ENCODE measurements at places on chromosomes 13 and 19.

DNA sequence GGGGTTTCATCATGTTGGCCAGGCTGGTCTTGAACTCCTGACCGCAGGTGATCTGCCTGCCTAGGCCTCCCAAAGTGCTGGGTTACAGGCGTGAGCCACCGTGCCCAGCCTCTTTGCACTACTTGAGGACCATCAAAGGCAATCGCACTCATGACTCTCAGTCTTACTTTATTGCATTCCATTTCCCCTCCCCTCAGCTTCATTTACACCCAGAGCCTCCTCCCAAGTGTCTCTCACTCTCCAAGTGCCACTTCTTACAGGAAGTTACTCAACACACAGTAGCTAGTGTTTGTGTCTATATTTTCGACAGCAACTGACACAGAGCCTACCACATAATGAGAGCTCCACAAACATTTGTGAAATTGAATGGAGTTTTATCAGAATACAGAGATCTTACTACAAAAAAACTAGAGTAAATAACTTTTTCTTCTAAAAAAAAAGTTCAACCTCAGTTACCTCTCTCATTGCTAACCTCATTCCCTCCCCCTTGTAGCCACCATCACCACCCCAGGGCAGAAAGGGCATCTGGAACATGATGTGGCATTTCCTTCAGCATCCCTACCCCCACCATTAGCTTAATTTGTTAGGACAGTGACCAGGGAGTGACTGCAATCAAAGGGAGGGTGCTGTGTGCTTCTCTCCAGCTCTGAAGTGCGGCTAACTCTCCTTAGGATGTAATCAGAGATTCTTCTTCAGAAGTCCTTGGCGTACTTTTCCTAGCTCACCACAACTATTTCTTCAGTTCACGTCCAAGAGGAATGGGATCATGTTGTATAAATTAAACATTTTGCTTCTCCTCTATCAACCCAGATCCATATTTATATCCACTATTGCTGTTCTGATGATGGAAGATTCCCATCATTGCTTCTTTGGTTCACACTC lies 17.0 kb upstream of the RUBCNL start:
- DNase-seq = no peak

- DNase-seq = peak; percentile 95
Measured at GRCh38 chr19:1605236-1606137, at the start of gene UQCR11. UQCR11 (minus strand) TSS chr19:1605462; CDS start chr19:1605409, 53 bp downstream.

GRCh38 chr19:1136621-1137317 lies 33.0 kb downstream of the GPX4 start:
- no peak for DNase-seq

GRCh38 chr13:40626977-40627376 lies 39.5 kb downstream of the FOXO1 start:
- no peak for DNase-seq

DNA sequence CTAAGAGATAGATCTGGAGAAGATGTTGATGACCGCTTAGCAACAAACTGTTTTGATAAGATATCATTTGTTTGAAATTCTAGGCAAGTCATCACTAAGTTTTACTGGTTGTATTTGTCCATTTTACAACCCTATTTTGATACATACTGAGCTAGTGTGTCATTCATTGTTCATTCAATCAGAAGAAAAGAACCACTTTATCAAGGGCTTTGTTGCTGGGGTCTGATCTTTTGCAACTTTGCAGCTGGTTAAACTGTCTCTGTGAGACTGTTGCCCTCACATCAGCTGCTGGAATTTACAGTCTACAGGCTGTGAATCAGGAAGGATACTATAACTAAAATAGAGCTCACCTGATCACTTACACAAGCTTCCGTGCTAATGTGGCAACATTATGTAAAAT lies 290.5 kb downstream of the RFC3 start:
- no peak for DNase-seq

DNA sequence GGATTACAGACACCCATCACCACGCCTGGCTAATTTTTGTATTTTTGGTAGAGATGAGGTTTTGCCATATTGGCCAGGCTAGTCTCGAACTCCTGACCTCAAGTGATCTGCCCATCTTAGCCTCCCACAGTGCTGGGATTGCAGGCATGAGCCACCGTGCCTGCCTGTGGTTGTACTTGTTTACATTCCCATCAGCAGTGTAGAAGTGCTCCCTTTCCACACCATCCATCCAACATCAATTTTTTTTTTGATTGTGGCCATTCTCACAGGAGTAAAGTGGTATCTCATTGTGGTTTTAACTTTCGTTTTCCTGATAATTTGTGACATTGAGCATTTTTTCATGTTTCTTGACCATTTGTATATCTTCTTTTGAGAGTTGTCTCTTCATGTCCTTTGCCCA lies 1019.4 kb upstream of the SLC10A2 start:
- no peak for DNase-seq

DNA sequence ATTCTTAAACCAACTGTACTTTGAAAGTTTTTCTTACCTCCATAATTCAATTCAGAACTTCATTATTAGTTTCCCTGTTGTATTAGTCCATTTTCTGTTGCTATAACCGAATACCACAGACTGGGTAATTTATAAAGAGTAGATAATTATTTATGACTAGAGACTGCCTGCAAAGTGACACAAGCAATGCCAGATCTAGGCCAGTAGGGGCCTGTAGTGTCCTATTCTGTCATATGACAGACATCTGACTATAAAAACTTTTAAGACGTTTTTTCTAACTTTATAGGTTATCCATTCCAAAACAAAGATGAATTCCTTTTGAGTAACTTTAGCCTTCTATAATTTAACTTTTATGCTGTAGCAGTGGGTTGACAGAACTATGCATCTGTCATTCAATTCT lies 2783.8 kb downstream of the PCDH9 start:
- DNase-seq = no peak

Data from naive thymus-derived CD8-positive, alpha-beta T cell (primary cell).